Fibroblast of lung (primary cell): ENCODE measurements at places on chromosomes 7 and 10. TPM values are rescaled to one million over a fixed set of nuclear protein-coding genes. Genes with fewer than 3 reads are reported as not detected.
A peak's percentile ranks its signal among the peaks of the same experiment; 100 is the strongest.

- DNase-seq = no peak
These were observed 353.1 kb downstream of the GATA3 start for GRCh38 chr10:8407501-8408021.

GRCh38 chr7:21430575-21430954 is 2.7 kb downstream of the SP4 start:
- DNase-seq = no peak

The CASP7 gene
- total RNA-seq = 23.1 and 28.9 TPM in 2 replicates

GRCh38 chr10:128633864-128634540 is 507.8 kb upstream of the MKI67 start:
- DNase-seq = no peak

DNA sequence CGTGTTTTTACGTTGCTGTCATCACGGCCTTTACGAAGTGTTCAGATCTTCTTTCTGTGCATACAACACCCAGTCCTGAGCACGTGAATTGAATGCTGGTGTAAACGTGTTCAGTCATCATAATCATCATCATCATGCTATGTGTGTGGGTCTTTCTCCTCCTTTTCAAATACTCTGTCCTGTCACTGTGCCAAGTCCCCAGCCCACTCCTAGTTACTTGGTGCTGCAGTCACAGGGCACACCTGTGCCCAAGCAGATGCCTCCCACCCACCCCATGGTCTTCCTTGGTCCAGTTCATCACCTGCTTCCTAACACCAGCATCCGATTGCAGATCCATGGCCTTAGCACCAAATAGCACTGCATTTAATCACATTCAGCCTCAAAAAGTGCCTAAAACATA is 78.6 kb upstream of the MGMT start:
- no peak for DNase-seq

GRCh38 chr7:142916508-142916907 is 17.0 kb downstream of the TRPV5 start:
- no peak for DNase-seq

DNA sequence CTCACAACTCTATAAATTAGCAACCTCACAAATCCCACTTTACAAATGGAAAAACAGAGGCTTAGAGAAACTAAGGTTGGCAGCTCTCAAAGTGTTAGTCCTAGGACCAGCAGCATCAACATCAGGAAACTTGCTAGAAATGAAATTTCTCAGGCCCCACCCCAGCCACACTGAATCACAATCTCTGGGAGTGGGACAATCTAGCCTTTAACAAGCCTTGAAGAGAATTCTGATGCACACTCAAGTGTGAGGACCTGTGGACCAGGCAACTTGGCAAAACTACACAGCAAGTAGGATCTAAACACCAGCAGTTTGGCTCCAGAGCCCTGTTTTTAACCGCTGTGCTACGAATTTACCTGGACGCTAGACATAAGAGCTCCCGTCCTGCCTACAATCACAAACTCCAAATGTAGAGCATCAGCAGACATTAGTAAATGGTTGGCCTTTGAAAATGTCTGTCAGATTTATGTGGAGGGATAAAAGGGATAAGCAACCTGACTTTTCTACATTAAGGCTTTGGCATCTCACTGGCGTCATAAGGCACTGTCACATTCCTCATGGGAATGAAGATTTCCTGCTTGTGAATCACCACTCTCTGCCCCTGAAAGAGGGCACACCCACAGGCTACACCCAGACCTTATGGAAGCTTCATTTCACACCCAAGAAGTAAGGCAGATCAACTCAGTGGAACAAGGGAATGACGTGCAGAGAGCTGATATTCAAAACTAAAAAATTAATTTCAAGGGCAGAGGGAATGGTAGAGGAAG is 34.5 kb downstream of the PPP1R3C start:
- peak; percentile 93 for DNase-seq

The OR9A2 gene
- not detected in 2 replicates for total RNA-seq

DNA sequence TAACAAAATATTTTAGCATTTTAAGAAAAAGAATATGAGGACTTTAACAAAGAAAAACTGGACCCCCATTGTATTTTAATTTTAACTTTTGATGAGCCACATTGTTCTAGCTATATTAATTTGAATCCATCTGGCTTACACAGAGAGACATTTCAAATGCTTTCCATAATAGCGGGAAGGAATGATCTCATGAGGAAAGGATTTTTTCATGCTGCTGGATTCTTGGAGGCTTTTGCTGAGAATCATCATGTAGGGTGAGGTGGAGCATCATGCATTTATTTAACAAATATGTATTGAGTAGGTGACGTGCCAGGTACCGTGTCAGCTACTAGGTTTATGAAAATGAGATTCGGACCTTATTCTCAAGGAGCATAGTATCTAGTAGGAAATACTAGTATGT is 1006.3 kb downstream of the SORCS1 start:
- DNase-seq = no peak

- DNase-seq = peak; percentile 76
These were observed 121.4 kb downstream of the TCF7L2 start for GRCh38 chr10:113071446-113071845.

DNA sequence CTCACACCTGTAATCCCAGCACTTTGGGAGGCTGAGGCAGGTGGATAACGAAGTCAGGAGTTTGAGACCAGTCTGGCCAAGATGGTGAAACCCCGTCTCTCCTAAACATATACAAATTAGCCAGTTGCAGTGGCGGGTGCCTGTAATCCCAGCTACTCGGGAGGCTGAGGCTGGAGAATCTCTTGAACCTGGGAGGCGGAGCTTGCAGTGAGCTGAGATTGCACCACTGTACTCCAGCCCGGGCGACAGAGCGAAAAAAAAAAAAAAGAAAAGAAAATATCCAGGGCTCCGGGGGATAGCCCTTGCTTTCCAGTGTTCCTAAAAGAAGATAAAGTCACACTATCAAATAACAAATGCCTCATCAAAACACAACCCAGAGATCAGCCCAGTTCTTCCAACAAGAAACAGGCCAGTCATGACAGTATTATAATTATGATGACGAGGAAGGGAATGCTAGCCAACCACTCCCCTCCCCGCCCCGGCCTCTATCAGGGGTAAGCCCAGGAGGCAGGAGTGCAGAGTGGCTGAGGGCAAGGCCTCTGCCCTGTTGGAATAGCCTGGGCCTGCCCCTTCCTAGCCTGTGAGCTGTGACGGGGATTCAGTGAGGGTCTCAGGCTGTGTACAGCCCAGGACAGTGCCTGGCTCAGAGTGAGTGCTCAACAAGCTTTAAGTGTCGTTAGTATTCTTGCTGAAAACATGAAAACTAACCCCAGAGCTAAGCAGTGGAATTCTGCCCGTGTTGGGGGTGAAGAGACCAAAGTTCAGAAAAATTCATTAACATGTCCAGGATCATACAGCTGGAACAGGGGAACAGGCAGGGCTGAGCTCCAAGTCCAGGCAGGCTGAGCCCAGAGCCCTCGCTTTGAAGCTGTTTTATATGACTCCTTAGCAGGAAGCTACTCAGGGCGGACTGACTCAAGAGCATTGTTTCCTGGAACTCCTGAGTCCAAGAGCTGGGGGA is 54.3 kb downstream of the FAM241B start:
- peak; percentile 52 for DNase-seq

The SPDYE2B gene
- not detected in 2 replicates for total RNA-seq

The GIMAP6 gene
- total RNA-seq = under 0.01 TPM in 1 of 2 replicates, not detected in the other

DNA sequence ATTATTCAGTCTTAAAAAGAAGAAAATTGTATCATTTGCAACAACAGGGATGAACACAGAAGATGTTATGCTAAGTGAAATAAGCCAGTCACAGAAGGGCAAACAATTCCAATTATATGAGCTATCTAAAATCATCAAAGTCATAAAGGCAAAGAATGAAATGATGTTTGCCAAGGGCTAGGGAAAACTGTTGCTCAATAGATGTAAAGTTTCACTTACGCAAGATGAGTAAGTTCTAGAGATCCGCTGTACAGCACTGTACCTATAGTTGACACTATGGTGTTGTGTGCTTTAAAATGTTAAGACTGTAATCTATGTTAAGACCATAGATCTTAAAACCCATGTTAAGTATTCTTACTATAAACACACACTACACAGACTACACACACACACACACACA is 904.6 kb upstream of the LRRN3 start:
- DNase-seq = no peak

DNA sequence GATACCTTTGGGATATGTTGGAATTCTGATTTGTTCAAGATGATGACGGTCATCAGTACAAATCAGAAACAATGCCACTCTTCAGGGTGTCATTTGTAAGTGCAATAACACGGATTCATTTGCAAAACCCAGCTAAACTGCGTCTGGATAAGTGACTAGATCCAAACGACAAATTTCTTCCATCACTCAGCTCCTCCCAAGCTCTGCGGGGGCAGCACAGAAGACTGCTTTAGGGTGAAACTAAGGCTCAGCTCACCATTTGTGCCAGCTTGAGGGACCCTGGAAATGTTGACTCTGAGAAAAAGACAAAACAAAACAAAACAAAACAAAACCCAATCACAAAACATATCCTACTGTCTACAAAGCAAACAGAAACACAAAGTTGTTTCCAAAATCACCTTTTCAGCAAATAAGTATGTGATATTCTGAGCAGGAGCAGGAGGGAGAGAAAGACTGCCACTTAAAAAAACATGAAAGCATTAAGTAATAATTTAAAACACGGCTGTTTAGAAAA is 8.0 kb downstream of the EVX1 start:
- DNase-seq = no peak

- no peak for DNase-seq
These were observed 17.6 kb downstream of the C10orf62 start for GRCh38 chr10:97607095-97607636.

- DNase-seq = no peak
These were observed 32.0 kb upstream of the TSPAN13 start for GRCh38 chr7:16721541-16721940.

The PTPRZ1 gene
- total RNA-seq = not detected in 2 replicates

The DENND2A gene
- 39.0 and 40.8 TPM in 2 replicates for total RNA-seq

DNA sequence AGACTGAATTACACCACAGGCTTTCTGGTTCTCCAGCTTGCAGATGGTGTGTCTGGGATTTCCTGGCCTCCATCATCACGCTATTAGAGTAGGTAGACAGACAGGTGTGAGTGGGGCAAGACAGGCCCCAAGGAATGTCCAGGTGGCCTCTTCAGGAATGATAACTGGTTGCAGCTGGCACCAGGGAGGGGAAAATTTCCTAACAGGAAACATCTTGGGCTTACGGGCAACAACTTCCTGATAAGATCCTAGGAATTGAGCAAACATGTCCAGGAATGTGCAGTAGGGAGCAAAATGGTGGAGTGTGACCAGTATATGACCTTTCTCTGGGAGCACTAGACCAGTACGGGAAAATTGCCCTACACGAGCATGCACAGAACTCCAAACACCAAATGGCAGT is 11.3 kb downstream of the XRCC2 start:
- DNase-seq = no peak

GRCh38 chr7:51279391-51280023 is 37.1 kb downstream of the COBL start:
- no peak for DNase-seq

The TPST1 gene
- total RNA-seq = 151 and 189 TPM in 2 replicates

The VENTX gene
- total RNA-seq = not detected in 2 replicates

DNA sequence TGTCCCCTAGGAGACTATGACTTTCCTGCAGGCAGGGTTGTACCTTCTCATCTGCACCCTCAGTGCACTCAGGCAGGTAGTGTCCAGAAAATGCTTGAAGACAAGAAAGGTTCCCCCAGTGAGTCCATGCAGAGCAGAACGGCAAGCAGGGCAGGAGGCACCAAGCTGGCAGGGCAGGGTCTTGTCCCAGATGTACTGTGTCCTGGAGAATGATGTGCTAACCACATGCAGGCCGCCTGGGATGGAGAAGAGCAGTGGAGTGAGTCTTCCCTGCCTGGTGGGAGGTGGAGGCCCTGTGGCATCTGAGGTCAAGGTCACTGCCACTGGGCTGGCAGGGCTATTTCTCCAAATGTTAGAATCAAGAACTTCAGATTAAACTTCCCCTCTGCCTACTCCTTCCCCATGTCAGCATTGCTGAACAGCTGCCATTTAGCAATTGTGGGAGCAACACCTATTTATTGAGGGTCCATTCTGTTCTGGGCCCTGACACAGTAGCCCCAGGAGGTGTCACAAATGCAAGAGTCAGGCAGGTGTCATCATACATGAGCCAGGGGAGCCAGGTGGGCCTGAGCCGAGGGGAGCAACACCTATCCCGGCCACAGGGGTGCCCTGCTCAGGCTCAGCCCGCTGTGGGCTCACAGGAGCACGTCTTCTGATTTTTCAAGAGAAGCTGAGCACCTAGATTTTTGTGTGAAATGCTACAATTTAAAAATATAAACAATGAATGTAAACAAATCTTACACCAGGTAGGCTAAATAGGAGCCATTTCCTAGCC is 34.1 kb downstream of the PTPRE start:
- no peak for DNase-seq

GRCh38 chr10:60358282-60358681 is 31.4 kb downstream of the ANK3 start:
- no peak for DNase-seq
